Stimulated activated CD4-positive, alpha-beta T cell treated with anti-CD3 and anti-CD28 coated beads, Interleukin-12 subunit alpha, Interleukin-12 subunit beta, amount 100 ng/mL, for 4 hours (primary cell): ENCODE measurements at places on chromosomes 13 and 19.

DNA sequence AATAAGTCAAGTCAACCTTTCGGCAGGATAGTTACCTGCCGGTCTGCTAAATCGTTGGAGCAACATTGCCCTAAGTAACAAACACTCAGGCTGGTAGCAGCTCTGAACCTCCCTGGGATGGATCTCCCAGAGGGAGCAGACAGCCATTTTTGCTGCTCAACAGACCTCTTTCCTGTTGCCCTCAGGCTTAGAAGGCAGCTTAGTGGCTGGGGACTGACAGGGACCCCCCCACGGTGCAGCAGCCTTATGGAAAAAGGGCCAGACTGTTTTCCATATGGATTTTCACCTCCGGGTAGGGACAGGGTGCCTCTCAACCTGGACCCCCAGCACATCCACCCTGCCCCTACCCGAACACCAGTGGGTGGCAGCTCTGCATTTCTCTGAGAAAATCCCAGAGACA is 49.7 kb downstream of the UBL3 start:
- DNase-seq: no peak

DNA sequence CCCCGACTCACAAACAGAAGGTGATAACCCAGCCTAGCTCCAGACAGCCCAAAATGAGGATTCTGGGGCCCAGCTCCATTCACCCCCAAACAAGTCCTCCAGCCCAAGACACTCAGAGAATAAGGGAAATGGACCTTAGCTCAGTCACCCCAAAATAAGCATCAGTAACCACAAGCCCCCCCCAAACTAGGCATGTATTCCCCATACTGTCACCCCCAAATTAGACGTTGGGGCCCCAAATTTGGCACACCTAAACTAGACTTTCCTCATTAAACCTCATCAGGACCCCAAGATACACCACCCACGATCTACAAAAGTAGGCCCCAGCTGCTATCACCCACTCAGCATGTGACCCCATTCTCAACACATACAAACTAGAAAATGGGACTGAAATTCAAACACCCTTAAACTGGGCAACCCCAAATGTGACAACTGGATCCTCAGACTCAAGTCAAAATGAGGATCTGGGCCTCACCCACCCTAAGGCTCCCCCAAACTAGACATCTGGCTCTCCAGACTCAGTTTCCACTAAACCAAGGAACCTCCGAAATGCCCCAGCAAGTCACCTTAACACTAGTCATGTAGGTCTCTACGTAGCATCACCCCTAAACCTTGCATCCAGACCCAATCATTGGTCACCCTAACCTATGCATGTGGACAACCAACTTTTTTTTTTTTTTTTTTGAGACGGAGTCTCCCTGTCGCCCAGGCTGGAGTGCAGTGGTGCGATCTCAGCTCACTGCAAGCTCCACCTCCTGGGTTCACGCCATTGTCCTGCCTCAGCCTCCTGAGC is 13.4 kb upstream of the ERFL start:
- DNase-seq: no peak

GRCh38 chr13:77898097-77898496 is 20.5 kb downstream of the EDNRB start:
- DNase-seq: no peak

DNA sequence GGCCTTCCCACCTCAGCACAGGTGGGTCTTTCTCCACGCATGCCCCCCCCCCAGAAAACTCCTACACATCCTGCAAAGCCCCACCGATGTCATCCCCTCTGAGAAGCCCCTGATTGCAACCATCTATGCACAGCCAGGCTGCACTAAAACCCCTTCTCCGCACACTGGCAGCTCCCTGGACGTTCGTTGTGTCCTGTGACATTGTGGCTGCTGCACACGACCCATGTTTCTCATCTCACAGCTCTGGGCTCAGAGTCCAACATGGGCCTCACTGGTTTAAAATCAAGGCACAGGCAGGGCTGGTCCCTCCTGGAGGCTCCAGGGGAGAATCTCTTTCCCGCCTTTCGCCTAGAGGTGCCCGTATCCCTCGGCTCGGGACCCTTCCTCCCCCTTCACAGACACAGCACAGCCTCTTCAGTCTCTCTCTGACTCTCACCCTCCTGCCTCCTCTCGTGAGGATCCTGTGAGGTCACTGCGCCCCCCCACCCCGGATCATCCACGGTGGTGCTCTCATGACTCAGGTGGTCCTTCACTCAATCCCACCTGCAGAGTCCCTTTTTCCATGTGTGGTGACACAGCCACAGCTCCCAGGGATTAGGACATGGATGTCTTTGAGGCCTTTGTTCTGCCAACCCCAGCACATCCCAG is 71.2 kb downstream of the GADD45B start:
- DNase-seq: no peak

- DNase-seq: no peak
Measured at GRCh38 chr13:29791997-29792780, 58.2 kb downstream of the UBL3 start.

DNA sequence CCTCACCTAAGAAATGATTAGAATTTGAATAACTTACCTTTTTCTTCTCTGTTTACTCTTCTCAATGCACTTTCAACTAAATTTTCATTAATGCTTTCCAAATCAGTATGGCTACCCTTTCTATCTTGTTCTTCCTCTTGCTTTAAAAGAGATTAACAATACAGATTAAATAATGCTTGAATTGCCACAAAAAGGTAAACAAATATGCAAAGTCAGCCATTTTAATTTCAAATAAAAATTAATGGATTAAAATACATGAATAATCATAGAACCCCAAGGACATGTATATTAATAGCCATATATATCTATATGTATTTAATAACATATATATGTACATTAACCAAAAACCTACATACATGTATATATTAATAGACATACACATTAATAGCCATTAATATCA is 7.9 kb upstream of the NEK5 start:
- no peak for DNase-seq

GRCh38 chr13:33050161-33050560 is 33.9 kb downstream of the KL start:
- no peak for DNase-seq

DNA sequence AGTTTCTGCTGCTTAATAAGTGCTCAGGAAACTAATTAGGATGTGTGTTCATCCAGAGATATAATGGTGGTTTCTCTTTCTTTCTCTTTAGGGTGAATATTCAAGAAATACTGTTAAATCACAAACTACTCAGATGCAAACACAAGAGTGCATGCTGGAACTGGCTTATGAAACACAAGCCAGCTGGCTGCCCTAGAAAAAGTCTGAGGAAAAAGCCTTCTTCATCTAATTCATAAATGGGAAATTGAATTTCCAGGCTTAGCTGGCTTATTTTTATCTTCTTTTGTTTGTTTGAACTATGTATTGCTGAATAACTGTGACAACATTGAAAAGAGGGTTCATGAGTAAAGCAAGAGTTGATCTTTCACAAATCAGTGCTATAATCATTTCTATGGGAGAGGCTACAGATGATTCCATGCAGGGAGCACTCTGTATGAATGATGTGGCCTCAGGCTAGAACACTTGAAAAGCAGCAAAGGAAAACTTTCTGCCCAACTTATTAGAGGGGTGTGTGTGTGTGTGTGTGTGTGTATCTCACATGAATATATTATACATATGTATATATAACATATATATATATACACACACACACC is 69.8 kb upstream of the SCEL start:
- DNase-seq: no peak

DNA sequence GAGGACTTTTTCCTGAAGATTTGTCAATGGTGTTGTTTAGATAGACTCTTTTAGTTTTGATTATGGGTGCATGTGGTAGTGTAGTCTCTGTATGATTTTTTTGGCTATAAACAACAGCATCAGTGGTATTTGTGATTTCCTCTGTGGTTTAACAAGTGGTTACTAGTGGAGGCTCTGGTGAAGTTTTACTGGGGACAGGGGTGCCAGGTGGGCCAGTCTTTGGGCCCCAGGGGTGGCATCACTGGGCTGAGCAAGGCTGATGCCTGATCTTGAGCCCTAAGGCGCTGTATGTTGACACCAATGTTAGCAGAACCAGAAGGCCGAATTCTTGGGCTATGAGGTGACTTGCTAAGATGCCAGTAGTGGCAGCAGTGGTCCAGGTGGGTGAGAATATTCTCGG is 811.4 kb downstream of the DACH1 start:
- no peak for DNase-seq

DNA sequence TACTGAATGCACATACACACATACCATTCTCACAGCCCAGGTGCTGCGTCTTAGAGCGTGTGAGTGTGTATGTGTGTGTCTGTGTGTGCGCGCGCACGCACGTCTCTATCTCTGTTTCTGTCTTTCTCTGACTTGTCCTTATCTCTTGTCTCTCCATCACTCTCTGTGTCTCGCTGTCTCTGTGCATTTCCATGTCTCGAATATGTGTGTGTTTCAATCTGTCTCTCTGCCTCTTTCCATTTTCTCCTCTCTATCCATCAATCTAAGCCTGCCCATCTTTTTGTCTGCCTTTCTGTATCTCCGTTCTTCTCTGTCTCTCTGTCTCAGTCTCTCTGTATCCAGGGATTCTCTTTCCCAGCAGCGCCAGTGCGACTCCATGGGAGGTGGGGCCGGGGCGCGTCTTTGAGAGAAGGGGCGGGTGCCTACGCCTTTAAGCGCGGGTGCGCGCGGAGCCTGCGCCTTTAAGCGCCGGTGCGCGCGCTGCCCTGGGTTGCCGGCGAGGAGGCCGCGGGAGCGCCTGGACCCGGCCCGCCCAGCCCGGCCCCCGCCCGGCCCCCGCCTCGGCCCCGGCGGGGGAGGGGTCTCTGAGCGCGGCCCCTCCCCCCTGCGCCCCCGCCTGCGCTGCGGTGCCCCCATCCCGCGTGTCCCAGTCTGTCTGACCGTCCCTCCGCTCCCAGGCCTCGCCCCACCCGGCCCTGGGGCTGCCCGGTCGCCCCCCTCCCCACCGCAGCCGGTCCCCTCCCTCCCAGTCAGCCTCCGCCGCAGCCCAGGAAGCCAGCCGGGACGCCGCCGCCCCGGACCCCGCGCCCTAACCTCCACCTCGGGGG is at the start of gene LRFN3:
Gene LRFN3, plus strand, starts transcription at position 464 of the 827 bp plus-strand sequence. CDS start 3,052 bp downstream, outside the sequence.
- DNase-seq: peak; percentile 67
